ENCODE measurements at places on chromosomes 12 and 14. TPM values are rescaled to one million over a fixed set of nuclear protein-coding genes. Genes with fewer than 3 reads are reported as not detected.

The B4GALNT3 gene
- 39.2 TPM for total RNA-seq

The PTCSC3 gene
- not detected for total RNA-seq

The DBX2 gene
- total RNA-seq = not detected

The TBK1 gene
- total RNA-seq = 9.7 TPM

The MMP19 gene
- not detected for total RNA-seq

The VDR gene
- not detected for total RNA-seq

The BICD1 gene
- 16.6 TPM for total RNA-seq

The ADCY4 gene
- 0.35 TPM for total RNA-seq
